Pancreas (tissue), 10 donors: ENCODE measurements at places on chromosomes 16 and 17. TPM values are rescaled to one million over a fixed set of nuclear protein-coding genes. Genes with fewer than 3 reads are reported as not detected.

DNA sequence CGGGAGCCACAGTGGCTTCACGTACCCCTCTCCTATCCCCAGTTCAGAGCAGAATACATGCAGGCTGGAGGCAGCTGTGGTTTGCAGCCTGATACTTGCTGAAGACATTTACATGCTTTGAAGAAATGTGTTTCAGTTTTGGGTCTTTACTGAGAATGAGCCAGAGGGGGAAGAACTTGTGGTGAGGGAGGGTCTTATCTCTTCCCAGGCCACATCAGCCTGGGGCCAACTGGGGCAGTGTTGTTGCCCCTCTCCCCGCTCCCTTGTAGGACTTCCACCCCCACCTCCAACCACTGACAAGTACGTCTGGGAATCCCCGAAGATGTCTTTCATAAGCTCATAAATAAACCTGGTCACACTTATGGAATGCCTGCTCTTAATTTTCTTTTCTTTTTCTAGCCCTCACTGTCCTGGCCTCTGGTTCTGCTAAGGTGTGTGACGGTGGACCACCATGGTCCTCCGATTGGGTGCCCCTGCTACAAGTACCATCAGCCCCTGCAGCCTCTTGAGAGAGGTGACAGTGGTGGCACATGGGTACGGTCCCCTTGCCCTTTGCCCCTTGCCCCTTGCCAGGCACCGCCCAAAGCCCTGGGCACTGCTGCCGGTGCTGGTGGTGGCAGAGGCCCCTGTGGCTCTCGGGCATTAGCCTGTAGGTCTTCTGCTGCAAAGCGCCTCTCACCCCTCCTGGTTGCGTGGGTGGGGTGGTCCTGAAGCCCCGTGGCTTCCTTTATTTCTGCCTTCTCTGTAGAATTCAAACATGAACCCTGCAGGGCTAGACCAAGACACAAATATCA is 144.8 kb upstream of the RPH3AL start:
- no peak for DNase-seq

SGSH gene
- total RNA-seq = 40.3 TPM

DNA sequence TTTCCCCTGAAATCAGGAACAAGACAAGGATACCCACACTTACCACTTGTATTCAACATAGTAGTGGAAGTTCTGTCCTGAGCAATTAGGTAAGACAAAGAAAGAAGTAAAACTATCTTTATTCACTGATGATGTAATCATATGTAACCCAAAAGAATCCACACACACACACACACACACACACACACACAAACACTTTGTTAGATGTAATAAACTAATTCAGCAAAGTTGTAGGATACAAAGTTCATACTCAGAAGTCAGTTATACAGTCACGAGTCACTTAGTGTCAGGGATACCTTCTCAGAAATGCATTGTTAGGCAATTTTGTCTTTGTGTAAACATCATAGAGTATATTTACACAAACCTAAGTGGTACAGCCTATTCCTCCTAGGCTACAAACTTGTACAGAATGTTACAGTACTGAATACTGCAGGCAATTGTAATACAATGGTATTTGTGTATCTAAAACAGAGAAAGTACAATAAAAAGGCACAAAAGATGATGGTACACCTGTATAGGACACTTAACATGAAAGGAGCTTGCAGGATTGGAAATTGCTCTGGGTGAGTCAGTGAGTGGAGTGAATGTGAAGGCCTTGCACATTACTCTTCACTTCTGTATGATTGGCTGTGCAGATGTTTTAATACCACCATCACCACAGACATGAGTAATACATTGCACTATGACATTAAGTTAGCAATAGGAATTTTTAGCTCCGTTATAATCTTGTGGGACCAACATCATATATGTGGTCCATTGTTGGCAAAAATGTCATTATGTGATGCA is 370.1 kb downstream of the ZFHX3 start:
- DNase-seq = no peak

DNA sequence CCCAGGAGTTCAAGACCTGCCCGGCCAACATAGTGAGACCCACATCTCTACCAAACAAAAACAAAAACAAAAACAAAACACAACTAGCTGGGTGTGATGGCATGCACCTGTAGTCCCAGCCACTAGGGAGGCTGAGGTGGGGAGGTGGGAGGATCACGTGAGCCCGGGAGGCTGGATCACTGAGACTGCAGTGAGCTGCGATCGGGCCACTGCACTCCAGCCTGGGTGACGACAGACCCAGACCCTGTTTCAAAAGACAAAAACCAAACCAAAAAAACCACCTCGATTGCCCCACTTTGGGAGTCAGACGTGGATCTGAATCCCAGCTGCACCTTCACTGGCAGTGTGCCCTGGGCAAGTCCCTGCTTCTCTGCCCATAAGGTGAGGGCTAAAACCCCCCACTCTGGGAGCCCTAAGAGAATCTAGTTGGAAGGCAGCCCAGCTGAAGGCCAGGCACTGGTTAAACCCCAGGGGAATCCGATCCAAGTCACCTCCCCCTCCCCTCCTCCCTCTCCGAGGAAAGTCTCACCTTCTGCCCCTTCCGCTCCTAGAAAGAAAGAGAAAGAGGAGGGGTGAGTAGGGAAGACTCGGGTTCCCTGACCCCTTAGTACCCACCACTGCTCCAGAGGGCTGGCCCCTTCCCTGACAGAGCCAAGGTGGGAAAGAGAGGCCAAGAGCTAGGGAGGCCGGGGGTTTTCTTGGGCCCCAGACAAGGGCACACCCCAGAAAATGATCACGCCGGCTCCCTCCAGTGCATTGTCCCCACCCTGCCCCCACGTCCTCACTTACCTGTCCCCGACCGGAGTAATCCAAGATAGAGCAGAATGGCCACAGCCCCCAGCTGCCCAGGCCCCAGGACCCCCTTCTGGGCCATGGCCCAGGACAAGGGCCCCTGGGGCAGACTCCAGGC is 647 bp downstream of the PRSS8 start:
- peak; percentile 83 for DNase-seq

SCGB1C2 gene
- total RNA-seq = 0.55 TPM

DNA sequence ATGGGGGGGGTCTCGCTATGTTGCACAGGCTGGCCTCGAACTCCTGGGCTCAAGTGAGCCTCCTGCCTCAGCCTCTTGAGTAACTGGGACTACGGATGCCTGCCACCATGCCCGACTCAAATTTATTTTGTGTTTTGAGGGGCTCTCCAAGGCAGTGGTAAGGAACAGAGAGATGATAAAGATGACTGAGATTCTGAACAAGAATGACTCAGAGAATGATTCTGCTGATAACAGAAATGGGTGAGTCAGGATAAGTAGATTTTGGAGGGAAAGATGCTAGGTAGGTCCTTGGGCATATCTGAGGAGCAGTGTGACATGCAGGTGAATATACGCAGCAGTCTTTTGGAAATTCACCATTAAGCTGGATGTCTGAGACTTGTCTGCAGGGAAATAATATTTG is 2.6 kb downstream of the TMEM220 start:
- DNase-seq = no peak

DNA sequence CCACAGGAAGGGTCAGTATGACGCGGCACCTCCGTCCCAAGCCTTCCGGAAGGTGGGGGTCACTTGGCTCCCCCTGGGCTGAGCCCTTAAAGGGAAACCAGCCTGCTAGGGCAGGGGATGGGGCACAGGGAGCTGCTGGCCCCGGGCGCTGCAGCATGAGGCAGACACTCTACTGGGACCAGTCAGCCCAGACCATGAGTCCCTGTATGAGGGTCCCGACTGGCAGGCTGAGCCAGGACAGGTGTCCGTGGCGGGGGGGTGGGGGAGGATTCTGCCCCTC is 43.4 kb upstream of the ZC3H18 start:
- DNase-seq = peak; percentile 69

MYH2 gene
- not detected for total RNA-seq

- DNase-seq = no peak
Measured at GRCh38 chr17:51298508-51299371, 38.4 kb downstream of the UTP18 start.

RAB11FIP4 gene
- 42.7 TPM for total RNA-seq

DNA sequence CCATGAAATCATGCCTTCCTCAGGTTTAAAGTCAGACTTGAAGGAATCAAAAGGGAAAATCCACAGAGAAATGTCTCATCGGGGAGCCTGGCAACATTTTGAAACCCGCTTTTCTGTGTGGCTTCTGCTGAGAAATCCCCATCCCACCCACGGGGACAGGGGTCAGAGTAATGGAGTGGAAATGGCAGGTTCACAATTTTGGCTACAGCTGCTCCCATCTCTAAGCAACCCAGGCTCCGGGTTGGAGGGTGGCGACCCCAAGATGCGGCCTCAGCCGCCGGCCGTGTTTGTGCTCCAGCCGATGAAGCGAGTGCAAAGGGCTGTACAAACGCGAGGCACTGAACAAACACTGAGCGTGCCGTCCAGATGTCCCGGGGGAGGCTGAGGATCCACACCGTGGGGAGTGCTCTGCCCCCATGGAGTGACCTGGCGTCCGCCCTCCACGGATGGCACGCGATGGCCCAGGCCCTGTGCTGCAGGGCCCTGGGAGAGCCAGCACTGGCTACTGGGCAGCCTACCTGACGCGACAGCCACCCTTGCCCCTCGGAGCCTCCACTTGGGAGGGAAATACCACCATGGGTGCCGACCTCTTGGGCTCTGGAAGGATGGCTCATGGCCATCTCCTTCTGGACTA is 22.2 kb downstream of the SLC43A2 start:
- no peak for DNase-seq

CSF3 gene
- not detected for total RNA-seq

- no peak for DNase-seq
Measured at GRCh38 chr16:12332167-12332952, 355.8 kb downstream of the SNX29 start.

DNA sequence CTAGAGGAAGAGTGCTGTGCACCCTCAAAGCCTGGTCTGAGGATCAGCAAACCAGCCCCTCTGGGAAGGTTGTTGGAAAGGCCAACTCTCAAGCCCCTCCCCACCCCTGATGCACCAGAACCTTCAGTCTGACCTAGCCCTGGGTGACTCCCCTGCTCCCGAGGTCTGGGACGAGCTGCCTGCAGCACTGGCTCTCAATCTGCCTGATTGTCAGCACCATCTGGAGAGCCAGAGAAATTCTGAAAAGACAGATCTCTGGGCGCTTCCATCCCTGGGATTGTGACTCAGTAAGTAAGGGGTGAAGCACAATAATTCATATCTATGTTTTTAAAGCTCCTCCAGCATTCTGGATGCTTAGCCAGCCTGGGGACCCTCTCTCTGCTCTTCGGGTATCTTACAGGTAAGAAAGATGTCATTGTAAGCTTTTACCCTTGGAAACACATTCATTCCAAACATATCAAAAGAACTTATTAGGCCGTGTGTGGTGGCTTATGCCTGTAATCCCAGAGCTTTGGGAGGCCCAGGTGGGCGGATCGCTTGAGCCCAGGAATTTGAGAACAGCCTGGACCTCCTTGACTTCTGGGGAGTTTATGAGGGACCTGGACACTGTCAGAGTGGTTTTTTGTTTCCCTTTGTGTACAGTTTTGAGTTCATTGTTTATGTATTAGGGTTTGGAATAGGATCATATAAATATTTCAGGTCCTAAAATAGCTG is 147.5 kb downstream of the KCNJ12 start:
- no peak for DNase-seq

GRCh38 chr17:3005696-3006095 is 57.7 kb downstream of the OR1D5 start:
- DNase-seq = no peak

GRCh38 chr17:4232168-4232813 is 31.5 kb downstream of the ANKFY1 start:
- DNase-seq = no peak

DNA sequence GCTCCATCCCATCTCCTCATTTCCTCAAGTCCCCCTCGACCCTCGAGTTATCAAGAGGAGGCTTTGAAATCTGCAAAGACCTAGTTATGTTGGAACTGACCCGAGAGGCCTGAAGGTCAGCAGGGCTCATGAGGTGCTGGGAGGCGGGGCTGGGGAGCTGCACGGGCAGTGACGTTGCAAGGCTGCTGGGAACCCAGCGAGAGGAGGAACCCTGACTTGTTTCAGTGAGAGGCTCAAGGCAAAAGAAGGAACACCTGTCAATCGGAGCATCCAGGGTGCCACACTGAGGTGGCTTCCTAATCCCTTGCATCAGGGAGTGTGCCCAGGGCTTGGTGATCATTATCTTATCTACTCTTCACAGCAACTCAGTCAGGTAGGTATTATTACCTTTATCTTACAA is 86.9 kb downstream of the CDH11 start:
- no peak for DNase-seq

- peak; percentile 48 for DNase-seq
Measured at GRCh38 chr17:3986270-3986938, 22.2 kb upstream of the ATP2A3 start.

NSRP1 gene
- 15.8 TPM for total RNA-seq

DRC3 gene
- total RNA-seq = 2.9 TPM

- no peak for DNase-seq
Measured at GRCh38 chr16:22284637-22285036, 12.6 kb upstream of the POLR3E start.

CALB2 gene
- total RNA-seq = 0.16 TPM

ORC6 gene
- total RNA-seq = 1.2 TPM

GRCh38 chr17:76384987-76385891 is 830 bp downstream of the SPHK1 start:
- DNase-seq = peak; percentile 82

GRCh38 chr17:48011405-48012150 is 26.0 kb downstream of the COPZ2 start:
- DNase-seq = no peak

KREMEN2 gene
- 0.16 TPM for total RNA-seq

DNA sequence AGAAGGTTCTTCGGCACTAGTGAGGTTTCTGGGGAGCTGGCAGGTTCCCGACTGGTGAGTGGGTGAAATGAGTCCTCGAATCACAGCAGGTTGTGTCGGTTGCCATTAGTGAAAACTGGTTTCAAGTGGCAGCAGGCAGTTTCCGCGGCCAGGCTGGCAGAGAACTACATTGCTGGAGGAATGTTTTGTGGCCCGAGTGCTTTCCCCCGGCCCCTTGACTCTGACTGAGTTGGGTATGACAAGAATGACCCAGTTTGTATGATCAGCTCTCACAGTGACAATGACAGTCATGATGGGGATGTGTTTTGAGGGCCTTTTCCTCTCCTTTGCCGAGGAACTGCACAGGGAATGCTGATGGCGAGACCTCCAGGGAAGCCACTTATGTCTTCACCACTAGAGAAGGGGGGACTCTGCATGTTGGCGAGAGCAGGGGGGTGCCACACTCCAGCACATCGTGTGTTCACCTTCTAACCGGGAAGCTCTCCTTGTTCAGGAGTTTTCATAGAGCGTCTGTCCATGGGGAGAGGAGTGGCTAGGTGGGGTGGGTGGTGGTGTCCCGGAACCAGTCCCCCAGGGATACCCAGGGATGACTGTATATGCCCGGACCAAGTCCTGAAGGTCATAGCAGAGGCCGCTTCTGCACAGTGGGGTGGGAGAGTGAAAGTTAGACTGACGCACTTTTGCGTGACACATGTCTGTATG is 206.0 kb upstream of the CHMP6 start:
- no peak for DNase-seq
